ENCODE measurements at places on chromosomes 5 and 9.
A peak's percentile ranks its signal among the peaks of the same experiment; 100 is the strongest.

DNA sequence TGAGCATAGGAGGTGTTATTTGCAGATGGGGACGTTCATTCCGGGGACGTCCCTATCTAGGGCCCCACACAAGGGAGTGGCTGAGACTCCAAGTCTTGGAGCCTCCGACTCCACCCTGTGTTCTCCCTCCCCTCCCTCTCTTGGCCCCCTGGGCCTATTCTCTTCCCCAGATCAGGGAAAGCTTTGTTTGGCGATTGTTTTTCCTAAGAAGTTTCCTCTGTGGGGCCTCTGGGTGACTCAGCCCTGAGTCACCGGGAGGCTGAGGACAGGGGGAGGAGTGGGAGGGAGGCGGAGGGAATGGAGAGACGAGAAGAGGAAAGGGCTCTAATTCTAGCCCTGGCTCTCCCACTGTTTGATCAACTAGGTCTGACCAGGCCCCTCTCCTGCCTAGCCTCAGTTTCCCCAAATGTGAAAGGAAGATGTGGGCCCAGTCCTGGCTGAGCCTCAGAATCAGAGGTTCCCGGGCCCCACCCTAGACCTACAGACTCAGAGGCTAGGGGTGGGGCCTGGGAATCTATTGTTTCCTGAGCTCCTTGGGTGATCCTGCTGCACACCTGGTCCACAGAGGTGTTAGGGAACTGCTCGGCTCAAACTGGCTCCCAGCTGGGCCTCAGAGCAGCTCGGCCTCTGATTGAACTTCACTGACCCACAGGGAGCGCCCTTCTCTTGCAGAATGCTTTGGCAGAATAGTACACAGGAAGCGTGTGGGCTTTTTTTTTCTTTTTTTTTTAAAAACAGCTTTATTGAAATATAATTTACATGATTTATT is 19.2 kb downstream of the GSN start:
- DNase-seq: peak; percentile 78

- DNase-seq: no peak
Measured at GRCh38 chr5:99973779-99974178, 561.4 kb upstream of the FAM174A start.

DNA sequence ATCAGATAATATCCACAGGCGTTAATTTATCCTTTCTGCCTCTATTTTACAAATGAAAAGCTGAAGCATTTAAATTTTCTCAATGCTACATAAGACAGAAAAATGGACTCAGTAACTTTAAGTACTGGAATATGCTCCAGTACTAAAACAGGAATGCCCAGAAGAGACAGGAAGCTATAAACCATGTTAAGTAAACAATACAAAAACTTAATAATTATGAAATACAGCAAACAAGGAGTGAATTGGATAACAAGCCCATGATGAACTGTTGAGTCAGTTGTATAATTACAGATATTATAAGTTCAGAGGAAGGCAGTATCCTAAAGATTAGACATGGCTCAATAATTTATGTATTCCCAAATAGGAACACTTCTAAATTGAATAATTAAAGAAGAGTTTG is 148.5 kb downstream of the CHSY3 start:
- DNase-seq: no peak

DNA sequence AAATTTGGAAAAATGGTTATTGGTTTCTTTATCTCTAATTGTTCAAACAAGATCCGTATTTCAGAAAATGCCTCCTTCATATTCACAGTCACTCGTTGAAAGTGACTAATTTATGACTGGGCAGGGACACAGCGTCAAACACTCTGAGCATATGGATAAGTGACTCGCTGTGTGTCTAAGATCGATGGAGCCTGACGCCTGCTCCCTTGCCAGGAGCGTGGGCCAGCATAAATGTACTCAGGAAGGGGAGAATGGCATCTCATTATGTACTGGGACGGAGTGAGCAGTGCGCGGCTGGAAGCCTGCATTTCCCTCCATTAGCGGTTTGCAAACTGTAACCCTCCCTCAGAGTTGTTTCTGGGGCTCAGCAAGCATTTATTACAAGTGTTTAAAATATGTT is 79.8 kb upstream of the CAST start:
- DNase-seq: no peak

GRCh38 chr5:64518793-64519192 is 13.0 kb downstream of the RGS7BP start:
- no peak for DNase-seq

DNA sequence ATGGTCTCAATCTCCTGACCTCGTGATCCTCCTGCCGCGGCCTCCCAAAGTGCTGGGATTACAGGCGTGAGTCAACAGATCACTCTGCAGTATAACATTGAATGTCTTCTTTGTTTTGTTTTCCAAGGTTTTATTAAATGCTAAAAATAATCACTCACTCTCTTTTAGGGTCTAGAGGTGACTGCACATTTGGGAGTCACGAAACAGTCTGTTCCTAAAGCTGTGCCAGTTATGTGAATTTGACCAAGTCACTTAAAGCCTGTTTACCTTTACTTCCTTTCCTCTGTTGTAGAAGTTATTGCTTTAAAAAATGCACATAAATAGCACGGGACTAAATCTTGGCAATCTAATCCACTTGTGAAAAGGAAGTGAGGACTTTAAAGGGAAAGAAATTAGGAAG is 304.9 kb upstream of the PTGER4 start:
- no peak for DNase-seq

DNA sequence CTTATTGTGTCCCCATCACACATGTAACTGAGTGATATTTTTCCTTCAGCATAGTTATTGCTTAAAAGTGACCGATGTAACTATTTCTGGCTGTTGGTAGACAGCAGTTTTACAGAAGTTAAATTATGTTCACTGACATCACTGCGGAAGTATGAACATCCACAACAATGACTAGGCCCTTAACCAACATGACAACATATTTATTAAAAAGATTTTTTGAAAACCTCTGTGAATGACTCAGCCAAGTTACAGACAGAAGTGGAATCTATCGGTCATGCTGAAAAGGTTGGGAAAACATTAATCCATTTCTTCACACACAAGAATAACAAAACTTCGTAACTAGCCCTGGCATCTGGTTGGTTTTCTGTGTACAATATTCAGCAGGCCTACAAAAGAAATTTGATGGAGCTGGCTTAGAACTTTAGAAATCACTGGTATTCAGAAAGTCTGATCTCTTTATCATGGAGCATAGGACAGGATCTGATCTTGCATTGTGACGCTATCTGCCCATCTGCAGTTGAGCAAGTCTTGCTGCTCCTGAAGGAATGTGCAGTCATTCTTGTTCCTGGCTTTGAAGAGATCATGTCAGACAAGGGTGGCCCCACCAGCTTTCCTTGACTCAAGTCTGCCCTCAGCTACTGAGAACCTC is 6.5 kb downstream of the GLIS3 start:
- DNase-seq: no peak

GRCh38 chr9:130844044-130844451 is 9.0 kb downstream of the ABL1 start:
- DNase-seq: no peak

DNA sequence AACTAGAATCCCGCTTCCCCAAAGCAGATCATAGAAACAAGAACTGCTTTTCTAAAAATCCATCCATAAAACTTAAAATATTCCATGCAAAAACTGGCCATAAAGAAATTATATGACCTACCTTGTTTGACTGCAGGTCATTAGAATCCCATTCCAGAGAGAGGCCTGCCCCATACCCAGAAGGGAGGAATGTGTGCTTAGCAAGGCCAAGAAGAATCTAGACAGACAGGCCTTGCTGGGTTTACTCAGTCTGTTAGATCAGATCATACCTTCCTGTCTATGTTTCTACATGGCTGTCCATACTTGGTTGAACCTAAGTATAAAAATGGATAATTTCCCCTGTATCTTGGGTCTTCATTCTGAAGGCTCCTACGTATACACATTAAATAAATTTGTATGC is 358.8 kb upstream of the TRPC7 start:
- no peak for DNase-seq

GRCh38 chr9:78267889-78268288 is 29.0 kb upstream of the PSAT1 start:
- DNase-seq: no peak

DNA sequence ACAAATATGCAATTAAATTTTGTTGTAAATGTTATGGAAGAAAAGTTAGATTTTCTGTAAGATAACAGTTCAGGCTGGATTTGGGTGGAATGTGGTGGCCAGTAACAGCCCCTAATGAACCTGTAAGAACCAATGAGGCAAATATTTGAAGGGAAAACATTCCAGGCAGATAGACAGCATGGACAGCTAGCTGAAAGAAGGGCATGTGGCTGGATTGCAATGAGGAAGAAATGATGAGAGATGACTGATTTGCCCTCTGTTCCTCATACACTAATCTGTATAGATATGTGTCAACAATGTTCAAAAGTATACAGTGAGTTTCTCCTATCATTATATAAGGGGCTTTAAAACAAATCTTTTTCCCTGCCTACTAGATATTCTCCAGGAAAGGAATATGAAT is 58.8 kb downstream of the MAN2A1 start:
- no peak for DNase-seq

- no peak for DNase-seq
Measured at GRCh38 chr5:43497311-43498104, 13.8 kb upstream of the TMEM267 start.

GRCh38 chr9:27664121-27664779 is 91.0 kb upstream of the C9orf72 start:
- DNase-seq: no peak

- DNase-seq: no peak
Measured at GRCh38 chr5:174380311-174380710, 334.8 kb downstream of the NSG2 start.

DNA sequence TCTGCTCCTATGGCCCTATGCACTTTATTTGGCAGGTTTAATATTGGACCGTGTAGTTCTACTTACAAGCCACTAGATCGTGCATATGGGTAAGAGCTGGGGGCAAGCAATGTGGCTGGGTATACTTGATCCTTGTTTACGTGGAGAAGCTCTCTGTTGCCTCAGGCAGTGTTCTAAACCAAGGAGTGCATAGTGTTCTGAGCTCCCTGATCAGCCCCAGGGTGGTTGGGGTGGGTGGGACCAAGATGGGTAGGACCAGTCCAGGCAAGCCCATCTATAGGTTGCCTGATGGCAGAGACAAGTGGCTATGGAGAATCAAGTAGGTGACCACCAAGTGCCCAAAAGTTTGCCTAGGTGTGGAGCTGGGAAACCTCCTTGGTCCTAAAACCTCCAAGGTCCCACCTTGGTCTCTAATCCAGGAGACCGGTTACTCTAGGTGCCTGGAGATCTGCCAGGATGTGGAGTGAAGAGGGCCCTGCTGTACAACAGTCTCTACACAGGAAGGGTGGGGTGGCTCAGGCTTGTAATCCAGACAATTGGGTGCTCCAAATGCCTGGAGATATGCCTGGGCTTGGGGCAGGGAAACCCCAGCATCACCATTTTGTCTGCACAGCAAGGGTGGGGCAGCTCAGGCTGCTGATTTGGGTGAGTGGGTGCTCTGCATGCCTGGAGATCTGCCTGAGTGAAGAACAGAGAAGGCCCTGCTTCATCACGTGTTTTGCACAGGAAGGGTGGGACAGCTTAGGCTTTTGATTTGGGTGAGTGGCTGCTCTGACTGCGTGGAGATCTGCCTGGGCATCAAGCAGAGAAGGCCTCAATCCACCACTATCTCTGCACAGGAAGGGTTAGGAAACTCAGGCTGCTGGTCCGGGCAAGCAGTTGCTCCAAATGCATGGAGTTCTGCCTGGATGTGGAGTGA is 659.8 kb downstream of the TLE4 start:
- DNase-seq: no peak

- no peak for DNase-seq
Measured at GRCh38 chr5:132263548-132264261, 6.2 kb downstream of the PDLIM4 start.

DNA sequence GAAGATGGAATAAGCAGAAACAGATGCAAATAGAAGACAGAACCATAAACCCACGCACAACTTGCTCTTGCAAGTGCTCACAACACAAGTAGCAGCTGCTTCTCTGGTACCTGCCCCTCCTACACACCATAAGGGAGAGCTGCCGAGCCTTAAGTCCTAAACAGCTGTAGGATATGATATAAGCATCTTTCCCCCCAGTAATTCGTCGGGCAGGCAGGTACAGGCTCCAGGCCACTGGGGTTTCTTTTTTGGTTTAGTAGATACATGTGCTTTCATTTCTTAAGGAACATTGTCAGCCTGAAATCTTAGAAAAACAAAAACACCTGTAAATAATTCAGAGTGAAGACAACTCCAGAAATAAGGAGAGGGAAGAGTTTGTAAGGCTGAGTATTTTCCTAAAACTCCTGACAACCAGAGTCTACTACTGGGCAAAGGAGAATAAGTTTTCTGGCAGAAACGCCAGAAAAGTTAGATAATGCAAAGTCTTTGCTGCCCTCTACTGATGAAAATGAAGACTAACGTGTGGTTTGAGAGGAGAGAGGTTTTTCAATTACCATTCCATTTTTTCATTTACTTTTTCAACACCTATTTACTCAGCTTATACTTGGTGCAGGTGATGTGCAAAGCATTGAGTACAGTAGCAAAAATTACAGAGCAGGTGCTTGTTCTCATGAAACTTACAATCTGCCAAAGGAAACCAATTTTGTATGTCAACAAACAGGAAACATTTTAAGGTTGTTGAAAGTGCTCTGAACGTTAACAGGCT is 20.1 kb upstream of the TCERG1 start:
- DNase-seq: no peak

- no peak for DNase-seq
Measured at GRCh38 chr5:81759632-81760005, 8.7 kb upstream of the SSBP2 start.

DNA sequence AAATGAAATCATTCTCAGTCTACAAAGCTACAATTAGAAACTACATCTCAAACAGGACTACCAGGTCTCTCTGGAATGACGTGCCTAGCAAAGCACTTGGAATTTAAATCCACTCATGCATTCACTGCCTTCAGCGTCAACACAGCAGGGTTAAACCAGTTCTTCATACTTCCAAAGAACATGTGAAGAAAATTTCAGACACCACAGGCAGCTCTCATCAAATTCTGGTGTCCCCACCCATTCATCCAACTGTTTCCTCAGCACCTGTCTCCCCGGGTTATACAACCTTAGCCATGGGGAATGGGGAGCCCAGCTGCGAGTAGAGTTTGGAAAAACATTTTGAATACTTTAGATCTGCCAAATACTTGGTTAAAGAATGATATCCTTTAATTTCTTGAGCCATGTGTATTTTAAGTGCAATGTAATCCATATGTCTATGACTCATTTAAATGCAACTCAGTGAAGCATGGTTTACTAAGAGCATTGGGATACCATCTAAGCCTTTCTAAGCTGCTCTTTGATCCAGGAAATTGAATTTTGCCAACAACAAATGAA is 17.5 kb downstream of the ADAM19 start:
- DNase-seq: no peak

- DNase-seq: peak; percentile 28
Measured at GRCh38 chr9:134571946-134572917, 69.4 kb upstream of the COL5A1 start.

- DNase-seq: no peak
Measured at GRCh38 chr9:36191686-36192085, 965 bp downstream of the CLTA start.

- DNase-seq: no peak
Measured at GRCh38 chr5:135591277-135591676, 12.5 kb upstream of the CXCL14 start.

DNA sequence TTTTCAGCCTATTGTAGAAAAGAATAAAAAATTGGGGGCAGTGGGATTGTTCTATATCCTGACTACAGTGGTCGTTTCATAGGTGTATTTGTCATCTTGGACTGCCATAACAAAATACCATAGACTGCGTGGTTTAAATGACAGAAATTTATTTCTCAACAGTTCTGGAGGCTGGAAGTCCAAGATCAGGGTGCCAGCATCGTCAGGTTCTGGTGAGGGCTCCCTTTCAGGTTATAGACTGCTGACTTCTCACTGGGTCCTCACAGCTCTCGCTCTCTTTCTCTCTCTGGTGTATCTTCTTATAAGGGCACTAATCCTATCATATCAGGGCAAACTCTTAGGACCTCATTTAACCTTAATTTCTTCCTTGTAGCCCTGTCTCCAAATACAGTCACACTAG is 356.7 kb upstream of the TRPC7 start:
- no peak for DNase-seq
